ENCODE measurements at places on chromosomes 12 and 14. TPM values are rescaled to one million over a fixed set of nuclear protein-coding genes. Genes with fewer than 3 reads are reported as not detected.

DNA sequence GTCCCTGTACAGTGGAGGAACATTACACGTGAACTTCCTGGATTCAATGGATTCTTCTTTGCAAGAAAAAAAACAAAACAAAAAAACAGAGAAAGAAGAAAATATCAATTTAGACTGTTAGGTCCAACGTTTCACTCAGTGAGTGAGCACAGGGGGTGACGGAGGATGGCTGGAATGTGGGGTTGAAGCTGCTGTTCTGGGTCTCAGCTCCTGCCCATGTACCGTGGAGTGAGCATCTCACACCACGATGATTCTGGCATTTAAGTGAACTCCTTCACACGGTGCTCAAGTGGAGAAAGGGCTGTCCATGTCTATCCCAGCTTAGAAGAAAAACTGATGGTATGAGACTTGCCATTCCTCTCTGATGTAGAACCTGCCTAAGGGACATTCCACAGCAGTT lies 23.2 kb downstream of the CCND2 start:
- H3K27ac ChIP-seq: no peak overlapping the region
- no peak overlapping the region for H3K4me3 ChIP-seq
- H3K27me3 ChIP-seq: no peaks in the 10 kb centered on the region
- H3K4me1 ChIP-seq: no peaks in the 10 kb centered on the region
- DNase-seq: no peak

The SYT1 gene
- 1.1 TPM for total RNA-seq

- no peaks in the 10 kb centered on the region for H3K27me3 ChIP-seq
- H3K36me3 ChIP-seq: no peaks in the 10 kb centered on the region
- H3K4me1 ChIP-seq: no peaks in the 10 kb centered on the region
Observed at GRCh38 chr14:36055681-36056225, 120.8 kb downstream of the PTCSC3 start.

DNA sequence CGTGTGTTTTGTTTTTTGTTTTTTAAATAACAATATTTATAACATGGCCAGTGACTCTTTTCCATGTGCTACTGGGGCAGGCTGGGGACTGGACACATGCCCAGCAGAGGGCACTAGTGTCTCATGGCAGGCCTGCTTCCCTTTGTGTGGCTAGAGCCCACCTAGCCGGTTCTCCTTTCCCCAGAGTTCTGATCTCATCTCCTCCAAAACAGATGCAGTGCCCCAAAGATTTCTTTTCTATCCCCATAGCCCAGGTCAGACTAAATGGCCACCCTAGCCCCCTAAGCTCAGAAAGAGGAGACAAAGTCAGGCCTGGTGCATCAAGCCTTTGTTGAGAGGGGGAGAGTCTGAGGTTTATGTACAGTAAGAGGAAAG lies 21.2 kb downstream of the PRPF40B start:
- H3K4me1 ChIP-seq: no peaks in the 10 kb centered on the region
- H3K27me3 ChIP-seq: no peaks in the 10 kb centered on the region
- DNase-seq: peak; percentile 69
- H3K27ac ChIP-seq: no peak overlapping the region

Measured in breast epithelium (tissue), 4 donors.